ENCODE measurements at places on chromosomes 7 and 10. TPM values are rescaled to one million over a fixed set of nuclear protein-coding genes. Genes with fewer than 3 reads are reported as not detected.

DNA sequence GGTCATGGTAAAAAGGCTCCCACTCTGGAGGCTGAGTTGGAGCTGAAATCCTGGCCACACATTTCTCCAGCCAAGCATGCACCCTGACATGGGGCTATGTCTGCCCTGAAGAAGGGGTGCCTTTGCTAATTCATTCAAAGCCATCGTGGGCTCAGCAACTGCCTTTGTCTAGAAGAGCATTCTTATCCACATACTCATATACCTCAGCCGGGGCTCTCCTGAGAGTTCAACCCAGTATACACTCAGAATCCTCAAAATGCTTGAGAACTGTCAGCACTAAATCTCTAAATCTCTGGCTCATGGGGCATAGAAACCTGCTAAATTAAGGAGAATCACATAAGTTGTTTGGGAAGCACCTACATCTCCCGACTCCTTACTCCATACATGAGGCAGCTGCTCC, 89.3 kb downstream of the MRPL32 start:
- no peak for DNase-seq

DNA sequence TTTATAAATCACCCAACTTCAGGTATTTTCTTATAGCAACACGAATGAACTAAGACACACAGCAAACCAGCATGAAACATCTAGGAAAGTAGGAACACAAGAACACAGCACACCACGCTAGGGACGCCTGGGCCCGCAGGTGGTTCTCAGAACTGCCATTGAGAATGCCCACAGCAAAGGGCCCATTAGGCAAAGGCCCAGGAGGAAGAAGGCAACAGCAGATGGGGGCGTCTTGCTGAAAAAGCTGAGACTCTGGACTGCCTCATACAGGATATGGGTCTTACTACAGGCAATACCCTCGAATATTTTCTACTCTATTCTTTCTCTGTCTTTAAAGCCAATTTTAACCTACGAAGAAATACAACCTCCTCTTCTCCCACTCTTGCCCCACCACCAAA, 77.3 kb downstream of the PARD3 start:
- no peak for DNase-seq

GRCh38 chr7:36348256-36348655, 41.4 kb upstream of the ANLN start:
- DNase-seq, result no peak

DNA sequence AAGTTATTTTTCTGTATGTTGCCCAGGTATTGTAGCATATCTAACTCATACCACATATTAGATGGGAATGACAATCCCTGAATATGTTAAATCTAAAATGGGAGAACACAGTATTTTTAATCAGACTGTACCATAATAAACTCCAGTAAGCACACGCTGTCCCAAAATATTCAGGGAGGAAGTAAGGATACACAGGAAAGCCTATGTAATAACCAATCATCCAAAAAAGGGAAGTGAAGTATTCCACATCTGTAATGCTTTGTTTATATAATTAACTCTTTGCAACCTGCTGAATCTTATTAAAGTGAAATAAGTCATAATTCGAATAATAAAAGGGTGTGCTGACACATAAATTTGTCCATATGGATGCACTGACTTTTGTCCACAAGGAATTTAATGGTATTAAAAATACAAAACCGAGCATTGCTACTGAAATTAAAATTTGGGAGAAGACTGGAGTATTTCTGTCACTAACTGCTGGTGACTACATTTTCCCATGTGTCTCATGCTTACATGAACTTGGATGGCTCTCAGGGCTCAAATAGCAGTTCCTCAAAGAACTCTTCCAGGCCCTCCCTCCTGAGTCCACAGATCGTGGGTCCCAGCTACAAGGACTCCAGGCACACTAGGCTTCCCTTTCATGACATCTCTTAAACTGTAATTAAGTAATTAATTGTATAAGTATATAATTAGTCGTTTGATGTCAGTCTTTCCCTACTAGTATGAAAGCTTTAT, 120.6 kb downstream of the NEBL start:
- no peak for DNase-seq

GRCh38 chr10:43658227-43658626, 9.5 kb upstream of the ZNF32 start:
- no peak for DNase-seq

- peak; percentile 57 for DNase-seq
Measured at GRCh38 chr7:510131-510481, 9.5 kb downstream of the PDGFA start.

GRCh38 chr10:115118346-115118745, 25.2 kb downstream of the ATRNL1 start:
- DNase-seq, result no peak

DNA sequence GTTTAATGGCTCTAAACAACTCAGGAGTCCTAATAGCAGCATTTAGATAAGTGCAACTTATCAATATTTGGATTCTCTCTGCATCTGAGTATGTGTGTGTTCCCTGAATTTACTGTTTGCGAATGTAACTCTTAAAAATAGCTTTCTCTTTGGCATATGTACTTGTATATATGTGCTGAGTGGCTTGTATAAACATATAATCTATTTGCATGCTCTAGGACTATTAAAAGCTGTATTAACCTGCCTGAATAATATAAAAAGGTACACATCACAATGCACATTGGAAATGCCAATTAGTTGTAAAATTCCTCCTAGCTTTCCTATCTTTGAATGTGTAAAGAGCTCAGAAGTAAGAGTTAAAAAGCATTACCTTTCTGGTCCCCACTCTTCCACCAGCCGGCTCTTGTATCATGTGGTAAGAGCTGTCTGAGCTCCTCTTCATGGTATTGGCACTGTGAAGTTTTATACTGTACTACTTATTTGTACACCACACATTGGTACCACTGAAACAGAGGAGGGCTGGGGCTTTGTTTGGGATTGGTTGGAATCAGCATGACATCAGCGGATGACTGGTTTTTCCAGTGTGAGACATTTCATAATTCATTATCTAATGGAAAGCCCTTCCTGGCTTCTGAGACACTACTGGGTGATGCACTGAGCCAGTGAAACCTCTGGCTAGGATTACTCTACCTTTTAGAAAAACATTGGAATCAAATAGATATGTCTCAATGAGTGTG, at the start of gene INHBA:
TSS of gene INHBA (minus strand) at position 456 of the 737 bp plus-strand sequence. CDS start 2,716 bp downstream, outside the sequence.
- DNase-seq, result no peak

DNA sequence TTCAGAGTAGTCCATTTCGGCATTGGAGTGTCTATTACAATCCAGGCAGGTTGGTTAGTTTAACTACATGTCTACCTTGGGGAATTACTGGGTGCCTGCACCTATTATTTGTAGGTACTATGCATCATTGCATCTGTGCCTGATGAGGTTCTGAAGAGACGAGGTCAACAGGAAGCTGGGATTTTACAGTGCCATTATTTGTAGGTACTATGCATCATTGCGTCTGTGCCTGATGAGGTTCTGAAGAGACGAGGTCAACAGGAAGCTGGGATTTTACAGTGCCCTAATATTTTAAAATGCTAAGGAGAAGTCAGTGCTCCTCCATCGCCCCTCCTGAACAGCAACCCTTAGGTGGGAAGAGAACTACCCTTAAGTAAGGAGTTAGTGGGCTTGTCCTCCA, 41.7 kb downstream of the NPY start:
- no peak for DNase-seq

DNA sequence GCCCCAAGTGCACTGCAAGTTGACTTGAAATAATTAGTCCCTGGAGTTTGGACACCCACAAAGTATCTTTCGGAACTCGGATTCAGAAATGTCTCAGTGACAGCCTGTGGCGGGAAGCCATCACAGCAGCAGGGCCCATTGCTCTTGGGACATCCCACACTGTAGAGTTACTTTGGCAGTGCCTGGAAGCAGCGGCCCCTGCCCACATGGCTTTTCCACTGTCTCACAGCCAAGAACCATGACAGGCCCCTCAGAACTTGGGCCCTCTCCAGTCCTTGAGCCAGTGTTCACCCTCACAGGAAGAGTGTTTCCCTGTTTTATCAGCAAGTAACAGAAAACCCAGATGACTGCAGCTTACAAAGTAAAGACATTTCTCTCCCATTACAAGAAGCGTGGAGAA, 477.0 kb upstream of the GALNT17 start:
- no peak for DNase-seq

GRCh38 chr7:102220229-102220850, 66.3 kb upstream of the SH2B2 start:
- no peak for DNase-seq

DNA sequence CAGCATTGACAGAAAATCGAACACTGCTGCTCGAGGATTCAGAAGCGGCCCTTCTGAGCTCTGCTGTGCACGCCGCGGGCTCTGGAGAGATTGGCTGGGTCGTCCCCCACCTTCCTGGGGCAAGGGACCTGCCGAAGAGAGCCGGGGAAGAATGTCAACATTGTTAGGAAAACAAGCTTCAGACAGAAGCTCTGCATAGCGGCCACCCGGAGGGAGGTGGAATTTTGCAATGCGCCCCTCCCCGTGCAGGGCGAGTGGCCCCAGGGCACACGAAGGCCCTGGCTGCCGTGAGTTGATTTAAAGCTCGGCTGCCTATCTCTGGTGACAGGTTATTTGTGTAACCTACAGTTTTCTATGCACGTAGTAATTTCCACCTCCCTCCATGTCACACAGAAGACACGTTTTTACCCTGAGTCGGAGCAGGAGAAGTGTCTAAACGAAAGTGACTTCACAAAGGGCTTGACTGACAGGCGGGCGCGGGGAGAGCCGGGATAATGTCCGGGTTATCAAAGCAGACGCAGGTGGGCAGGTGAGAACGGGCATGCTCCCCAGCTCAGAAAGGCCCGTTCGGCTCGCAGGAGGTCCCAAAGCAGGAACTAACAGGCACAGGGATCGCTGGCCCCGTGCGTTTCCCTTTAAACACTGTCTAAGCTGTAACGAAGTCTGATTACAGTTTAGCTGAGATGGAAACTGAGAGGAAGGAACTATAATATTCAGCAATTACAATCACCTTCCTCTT, 84.6 kb downstream of the PDGFA start:
- no peak for DNase-seq

DNA sequence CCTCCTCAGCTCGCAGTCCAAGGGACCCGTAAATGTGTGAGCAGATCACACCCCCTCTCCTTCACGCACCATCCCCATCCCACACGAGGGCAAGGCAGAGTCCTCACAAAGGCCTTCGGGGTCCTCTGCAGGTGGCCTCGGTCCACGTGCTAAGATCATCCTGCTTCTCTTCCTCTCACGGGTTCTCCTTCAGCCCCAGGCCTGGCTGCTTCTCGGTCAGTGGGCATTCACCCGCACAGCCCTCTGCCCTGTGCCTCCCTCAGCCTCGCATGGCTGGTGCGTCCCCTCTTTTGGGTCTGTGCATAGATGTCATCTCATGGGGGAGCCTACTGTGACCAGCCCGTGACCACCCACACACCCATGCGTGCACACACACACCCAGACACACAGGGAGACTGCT, 17.3 kb upstream of the FOXL3 start:
- no peak for DNase-seq

DNA sequence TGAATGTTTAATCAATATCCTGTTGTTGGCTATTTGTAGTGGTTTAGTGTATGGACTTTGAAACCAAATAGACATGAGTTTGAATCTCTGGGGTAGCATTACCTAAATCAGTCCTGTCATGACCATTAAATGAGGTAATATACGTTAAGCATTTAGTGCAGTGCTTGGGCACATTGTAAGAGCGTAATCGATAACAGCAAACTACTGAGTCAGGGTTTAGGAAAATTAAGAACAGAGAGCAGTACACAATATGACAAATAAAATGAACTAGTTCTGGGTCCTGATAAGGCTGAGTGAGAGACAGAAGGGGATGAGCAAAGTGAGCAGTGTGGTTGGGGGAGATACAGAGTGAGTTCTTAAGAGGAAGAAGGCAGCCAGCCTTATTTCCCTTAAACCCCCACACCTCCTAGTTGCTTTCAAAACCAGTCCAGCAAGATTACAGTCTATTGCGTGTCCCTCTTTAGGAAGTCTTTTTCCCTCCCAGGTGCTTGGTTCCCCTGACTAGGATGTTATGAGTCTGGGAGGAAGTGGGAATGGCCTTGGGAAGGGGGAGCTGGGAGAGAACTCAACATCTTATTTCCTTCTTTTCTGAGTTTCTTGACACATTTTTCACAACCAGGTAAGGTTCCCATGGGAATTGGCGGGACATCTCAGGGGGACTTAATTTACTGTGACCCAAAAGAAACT, 171.0 kb downstream of the SND1 start:
- no peak for DNase-seq

DNA sequence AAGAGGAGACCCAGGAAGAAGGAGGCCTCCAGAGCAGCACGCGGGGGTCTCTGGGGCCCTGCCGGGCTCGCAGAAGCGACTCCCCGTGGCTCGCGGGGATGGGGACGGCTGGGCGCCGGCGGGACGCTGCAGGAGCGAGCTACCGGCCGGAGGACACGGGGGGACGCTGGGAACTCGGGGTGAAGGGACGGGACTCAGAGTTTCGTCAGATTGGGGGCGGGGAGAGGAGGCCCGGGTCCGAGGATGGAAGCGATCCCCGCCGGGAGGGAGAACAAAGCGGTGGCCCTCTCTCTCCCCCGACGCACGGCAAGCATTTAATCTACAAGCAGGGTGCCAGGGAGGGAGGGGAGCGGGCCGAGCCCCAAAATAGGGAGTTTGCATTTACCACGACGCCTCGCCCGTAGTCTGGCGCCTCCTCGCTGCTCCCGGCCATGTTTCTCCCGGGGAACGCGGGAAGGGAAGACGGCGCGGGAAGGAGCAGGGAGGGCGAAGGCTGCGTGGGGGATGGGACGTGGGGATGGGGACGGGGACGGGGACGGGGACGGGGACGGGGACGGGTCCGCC, at the start of gene PRTFDC1:
TSS of gene PRTFDC1 (minus strand) at position 464 of the 564 bp plus-strand sequence. CDS start at position 433, 31 bp downstream.
- DNase-seq, result peak; percentile 74

DNA sequence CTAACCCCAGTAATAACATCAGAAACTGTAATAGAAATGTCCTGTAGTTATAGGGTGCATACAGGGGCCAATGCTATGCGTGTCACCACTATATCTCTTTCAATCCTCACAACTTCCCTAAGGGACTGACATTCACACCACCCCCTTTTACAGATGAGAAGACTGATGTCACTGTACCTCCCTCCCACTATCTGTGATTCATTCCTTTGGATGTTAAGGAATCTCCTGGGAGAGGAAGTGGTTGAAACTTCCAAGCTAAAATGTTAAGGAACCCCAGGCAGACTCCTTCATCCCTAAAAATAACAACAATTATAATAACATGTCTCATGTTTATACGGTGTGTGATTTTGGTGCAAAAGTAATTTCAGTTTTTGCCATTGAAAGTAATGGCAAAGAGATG, 5.4 kb downstream of the COL13A1 start:
- DNase-seq, result no peak

Gene ADCY1
- total RNA-seq, result 0.27 TPM

Gene ENTPD1
- 28.2 TPM for total RNA-seq

Gene GLI3
- total RNA-seq, result 19.6 TPM

Gene PIP
- total RNA-seq, result not detected

Gene AKR1C2
- total RNA-seq, result 5.1 TPM

Gene ABCA13
- total RNA-seq, result 0.14 TPM

Gene FOXI2
- 0.36 TPM for total RNA-seq

Gene FLNC
- total RNA-seq, result 192 TPM

Gene TFEC
- 9.1 TPM for total RNA-seq

Gene BMS1
- 14.3 TPM for total RNA-seq

Gene FAM25G
- total RNA-seq, result not detected

Gene HOXA1
- total RNA-seq, result 1.1 TPM

Gene CYP2C9
- not detected for total RNA-seq

Gene ASZ1
- not detected for total RNA-seq

Gene BTRC
- 12.8 TPM for total RNA-seq

Gene EGFR
- total RNA-seq, result 38.9 TPM

Data from sigmoid colon (tissue), 7 donors.